ENCODE measurements at places on chromosomes 4 and X.

DNA sequence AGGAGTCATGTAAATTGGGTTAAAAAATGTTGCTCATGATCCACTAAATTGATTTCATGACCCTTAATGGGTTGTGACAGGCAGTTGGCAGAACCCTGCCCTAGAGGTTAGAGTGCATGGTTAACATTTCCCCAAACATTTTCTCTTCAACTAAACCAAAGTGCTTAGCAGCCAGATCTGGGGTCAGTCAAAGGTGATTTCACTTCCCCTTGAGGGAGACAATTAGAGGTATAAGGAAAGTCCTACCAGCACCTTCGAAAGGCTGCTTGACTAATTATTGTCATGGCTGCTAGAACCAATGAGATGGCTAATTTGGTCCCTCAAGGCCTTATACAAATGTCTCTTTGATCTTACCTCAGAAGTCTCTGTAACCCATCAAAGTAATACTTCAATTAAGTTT is 30.9 kb upstream of the INTS6L start:
- DNase-seq: no peak

DNA sequence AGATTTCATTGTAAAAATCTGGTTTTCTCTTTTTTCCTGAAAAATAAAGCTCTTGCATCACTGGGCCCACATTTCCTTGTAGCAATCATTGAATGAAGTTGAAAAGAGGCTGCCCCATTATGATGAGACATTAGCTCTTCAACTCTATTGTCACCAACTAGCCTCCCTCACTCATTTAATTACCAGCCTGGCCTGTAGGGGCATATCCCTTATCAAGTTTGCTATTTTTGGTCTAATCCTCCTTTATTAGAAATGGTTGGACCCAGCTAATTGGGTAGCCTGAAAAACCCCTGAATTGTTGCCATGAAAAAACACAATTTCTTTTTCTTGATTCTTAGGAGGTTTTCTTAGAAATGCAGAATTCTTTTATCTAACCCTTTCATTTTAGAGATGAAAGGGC is 164.6 kb upstream of the CASK start:
- no peak for DNase-seq

DNA sequence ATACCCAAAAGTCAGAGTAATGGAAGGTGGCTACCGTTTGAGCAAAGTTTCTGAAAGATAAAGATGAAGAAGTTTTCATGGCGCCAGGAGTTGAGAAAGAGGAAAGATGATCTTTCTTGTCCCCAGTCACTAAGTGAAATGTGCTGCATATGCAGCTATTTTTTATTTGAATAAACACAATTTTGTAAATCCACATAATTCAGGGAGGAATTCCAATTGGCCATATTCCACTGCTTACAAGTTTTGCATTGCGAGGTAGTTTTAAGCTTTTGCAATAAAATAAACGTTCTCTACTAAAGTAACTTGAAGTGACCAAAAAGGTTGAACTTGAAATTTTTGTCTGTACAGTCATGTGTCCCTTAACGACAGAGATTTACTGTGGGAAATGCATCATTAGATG is 139.3 kb upstream of the VCX2 start:
- no peak for DNase-seq

GRCh38 chr4:138090150-138090917 is 151.8 kb downstream of the SLC7A11 start:
- DNase-seq: peak; percentile 12

- DNase-seq: no peak
Observed at GRCh38 chr4:83504503-83504902, 19.6 kb upstream of the ABRAXAS1 start.

GRCh38 chr4:6123976-6124375 is 76.4 kb downstream of the JAKMIP1 start:
- DNase-seq: no peak

- DNase-seq: no peak
Observed at GRCh38 chr4:152536545-152537182, 772 bp upstream of the FBXW7 start.

DNA sequence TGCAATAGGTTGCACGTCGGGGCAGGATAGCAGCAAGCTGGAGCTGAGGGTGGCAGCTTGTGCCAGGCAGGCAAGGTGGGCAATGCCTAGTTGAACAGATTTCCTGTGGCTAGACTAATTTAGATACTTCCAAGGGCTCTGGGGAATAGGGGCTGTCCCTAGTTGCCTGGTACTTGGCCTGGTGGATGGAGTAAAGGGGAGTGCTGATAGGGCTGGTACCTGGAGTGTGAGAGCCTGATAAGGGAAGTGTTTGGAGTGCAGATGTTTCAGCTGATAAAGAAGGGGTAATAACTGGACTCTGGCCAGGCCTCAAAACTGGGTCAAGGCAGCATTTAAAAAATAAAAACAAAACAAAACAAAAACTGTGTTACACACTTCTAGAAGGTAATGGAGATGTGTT is 665.5 kb downstream of the CCSER1 start:
- DNase-seq: no peak

- DNase-seq: no peak
Observed at GRCh38 chr4:105989485-105990242, 94.4 kb downstream of the NPNT start.

GRCh38 chr4:3517731-3518510 is 14.3 kb downstream of the LRPAP1 start:
- no peak for DNase-seq

GRCh38 chrX:74925225-74926088 is at the start of gene NEXMIF:
NEXMIF (minus strand) TSS chrX:74925452.
- DNase-seq: no peak

DNA sequence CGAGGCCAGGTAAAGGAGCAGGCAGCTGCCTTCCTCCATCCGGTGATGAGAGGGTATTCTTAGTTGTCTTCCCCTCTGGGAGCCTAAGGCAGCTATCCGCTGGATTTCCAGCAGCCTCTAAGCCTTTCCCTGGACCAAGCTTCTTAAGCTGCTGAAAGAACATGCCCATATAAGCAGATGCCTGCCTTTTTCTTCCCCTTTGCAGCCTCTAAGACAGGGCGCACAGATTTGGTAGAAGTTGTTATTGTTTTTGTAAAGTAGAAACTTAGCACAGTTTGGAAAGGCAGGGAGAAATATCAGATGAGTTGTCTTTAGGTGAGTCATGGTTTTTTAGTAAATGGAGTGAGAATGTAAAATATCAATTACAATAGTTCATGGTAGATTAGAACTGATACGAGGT is 210.8 kb downstream of the ARHGAP10 start:
- DNase-seq: no peak

GRCh38 chr4:173243917-173244658 is 75.5 kb downstream of the GALNT7 start:
- no peak for DNase-seq

DNA sequence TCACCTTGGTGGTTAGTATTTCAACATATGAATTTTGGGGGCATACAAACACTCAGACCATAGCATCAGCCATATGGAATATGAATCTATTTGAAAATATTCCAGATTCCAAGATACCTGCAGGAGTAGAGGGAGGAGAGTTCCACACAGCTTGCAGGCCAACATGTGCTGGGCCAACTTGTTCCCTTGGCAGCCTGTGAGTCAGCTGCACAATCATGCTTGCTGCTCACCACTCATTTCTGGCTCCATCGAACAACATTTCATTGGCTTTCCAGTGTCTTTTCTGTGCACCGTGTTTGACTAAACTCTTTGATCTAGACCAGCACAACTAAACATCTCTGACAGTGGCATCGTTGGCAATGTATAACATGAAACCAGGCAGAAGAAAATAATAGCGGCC is 282.5 kb upstream of the RASGEF1B start:
- no peak for DNase-seq

GRCh38 chrX:153773741-153774575 is 6.9 kb upstream of the SRPK3 start:
- no peak for DNase-seq

DNA sequence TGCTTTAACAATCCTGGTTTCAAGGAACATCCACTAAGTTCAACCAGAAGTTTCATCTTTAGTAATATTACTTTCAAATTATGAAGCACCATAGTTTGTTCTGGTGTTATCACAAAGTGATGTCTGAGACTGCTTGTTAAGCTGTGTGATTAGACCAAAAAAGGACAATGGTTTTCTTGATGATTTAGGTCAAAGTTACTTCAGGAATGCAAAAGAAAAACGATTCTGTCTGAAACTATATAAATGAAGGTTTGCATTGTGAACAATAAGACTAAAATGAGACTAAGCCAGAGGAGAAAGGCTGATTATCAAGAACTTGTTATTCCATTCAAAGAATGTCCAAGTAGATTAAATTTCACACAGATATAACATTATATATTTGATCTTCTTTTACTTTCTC is 122.4 kb upstream of the ETNPPL start:
- DNase-seq: peak; percentile 7

DNA sequence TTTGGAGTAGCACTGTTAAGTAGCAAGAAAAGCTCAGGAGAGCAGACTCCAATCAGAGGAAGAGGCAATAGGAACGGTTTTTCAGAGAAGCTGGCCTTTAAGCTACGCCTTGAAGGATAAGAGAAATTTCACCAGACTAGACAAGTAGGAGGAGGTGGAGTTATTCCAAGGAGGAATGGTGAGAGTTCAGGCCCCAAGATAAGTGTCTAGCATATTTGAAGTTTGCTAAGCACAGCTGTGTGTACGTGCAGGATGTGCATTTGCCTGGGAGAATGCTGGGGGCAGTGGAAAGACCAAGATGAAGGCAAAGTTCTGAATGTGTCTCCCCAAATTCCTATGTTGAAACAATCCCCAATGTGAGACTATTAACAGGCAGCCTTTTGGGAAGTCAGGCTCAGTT is 91.6 kb downstream of the SOWAHB start:
- no peak for DNase-seq

- DNase-seq: no peak
Observed at GRCh38 chr4:27198971-27199370, 338.3 kb downstream of the STIM2 start.

DNA sequence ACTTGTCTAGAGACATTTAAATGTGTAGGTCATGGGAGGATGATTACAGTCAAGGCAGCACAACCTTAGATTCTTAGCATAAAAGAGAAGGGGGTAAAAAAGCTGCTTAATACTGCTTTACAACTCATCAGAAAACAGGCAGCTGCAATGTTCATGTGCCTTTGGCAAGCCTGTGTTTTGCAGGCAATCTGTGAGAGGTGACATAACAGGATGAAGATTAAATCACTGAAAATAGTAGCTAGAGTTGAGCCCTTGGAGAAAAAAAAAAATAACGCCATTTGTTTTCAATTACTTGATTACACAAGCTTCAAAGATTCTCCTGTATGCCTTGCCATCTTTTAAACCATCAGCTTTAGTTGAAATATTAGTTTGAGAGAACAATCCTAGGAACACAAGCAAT is 847.6 kb upstream of the LCORL start:
- no peak for DNase-seq

GRCh38 chr4:136412708-136413107 is 1119.6 kb downstream of the PCDH18 start:
- DNase-seq: no peak

DNA sequence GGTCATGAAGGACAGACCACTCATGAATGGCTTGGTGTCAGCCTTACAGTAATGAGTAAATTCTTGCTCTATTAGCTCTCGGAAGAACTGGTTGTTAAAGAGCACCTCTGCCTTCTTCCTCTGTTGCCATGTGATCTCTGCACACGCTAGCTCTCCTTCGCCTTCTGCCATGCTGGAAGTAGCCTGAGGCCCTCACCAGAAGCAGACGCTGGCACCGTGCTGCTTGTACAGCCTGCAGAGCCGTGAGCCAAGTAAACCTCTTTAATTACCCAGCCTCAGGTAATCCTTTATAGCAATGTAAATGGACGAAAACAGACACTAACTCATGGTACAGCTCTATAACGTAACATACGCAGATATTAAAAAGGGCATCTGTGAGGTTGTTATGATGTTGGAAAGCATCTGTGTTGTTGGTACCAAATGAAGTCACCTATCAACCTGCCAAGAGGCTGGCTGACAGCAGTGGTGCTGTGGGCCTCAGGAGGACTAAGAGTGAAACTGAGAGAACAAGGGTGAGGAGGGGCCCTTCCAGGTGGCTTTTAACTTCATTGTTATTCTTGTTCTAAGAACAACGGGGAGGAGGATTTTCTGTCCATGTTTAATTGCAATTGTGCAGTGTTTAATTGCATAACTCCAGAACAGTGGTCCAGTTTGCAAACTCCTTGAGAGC is 69.2 kb downstream of the CRMP1 start:
- no peak for DNase-seq

DNA sequence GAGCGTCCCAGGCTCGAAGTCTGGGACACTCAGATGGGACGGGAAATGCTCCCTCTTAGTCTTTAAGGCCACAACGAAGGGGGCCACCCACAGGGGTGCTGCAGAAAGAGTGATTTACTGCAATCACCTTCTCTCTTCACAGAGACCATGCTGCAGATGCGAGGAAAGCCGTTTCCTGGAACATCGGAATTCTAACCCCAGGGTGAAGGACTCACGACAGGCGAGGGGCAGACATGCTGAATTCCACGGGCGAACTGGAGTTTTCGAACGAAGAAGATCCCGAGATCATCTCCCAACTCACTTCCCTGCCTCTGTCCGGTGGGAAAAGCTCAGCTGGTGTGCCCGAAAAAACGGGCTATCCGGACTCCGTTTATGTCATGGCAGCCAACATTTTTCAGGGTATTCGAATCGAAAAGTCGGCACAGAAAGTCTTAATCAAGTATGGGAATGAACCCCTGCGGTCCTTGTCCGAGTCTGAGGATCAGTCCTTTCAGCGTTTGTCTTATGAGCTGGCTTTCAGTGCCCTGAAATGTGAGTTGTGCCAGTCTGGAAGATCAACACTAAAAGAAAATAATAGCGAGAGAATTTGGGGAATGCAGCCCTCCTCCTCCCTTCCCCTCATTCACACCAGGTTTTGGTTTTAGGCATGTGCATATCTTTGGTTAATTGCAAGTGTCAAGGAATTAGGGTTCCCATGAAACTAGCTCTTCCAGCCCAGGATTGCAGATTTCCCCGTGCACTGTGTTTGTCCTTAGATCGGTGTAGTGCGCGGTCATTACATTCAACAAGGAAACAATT is 905 bp downstream of the NSUN7 start:
- no peak for DNase-seq

GRCh38 chrX:13994536-13995080 is 35.1 kb downstream of the GEMIN8 start:
- DNase-seq: no peak

DNA sequence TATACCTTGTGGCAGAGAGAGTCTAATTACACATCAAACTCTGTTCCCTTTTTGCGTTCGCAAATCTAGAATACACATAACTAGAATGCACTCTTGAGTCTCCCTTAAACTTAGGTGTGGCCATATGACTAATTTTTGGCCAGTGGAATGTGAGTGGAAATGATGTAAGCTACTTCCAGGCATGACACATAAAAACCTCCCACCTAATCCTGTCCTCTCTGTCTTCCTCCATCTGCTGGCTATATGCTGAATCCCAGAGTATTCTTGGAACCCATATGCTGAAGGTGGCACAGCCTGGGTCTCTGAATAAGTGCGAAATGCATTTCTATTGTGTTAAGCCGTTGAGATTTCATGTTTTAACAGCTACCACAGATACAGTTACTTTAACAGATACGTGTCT is 269.9 kb upstream of the NRK start:
- DNase-seq: no peak

Data from amniotic stem cell (primary cell).